SW480 (cell line): ENCODE measurements at places on chromosomes 7 and 10.
A peak's percentile ranks its signal among the peaks of the same experiment; 100 is the strongest.

- DNase-seq: no peak
Observed at GRCh38 chr10:5888351-5888750, 1.3 kb downstream of the ANKRD16 start.

DNA sequence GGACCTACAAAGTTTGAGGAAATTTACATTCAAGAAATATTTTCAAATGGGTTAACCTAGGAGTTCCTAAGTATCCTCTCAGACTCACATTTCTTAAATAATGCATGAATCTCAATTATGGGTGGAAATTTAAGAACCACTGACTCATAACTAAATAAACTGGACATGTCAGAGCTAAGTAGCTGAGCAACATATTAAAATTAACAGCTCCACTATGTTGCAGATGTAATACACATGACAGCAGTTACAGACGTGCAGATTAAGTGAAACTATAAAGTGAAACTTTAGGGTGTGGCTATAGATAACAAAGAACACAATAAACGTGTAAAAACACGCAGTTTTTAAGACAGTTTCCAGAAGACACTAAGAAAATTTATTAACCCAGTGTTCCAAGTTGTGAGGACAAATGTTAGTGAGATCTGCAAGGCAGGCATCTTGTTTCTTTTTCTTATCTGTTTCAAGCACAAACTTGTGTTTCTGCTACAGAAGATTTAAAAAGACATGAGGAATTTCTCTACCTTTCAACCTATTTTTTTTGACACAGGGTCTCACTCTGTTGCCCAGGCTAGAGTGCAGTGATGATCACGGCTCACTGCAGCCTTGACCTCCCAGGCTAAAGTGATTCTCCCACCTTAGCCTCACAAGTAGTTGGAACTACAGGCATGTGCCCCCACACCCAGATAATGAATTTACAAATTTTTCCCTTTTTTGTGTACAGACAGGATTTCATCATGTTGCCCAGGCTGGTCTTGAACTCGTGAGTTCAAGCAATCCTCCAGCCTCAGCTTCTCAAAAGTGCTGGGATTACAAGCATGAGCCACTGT, 25.3 kb downstream of the DNMBP start:
- no peak for DNase-seq

DNA sequence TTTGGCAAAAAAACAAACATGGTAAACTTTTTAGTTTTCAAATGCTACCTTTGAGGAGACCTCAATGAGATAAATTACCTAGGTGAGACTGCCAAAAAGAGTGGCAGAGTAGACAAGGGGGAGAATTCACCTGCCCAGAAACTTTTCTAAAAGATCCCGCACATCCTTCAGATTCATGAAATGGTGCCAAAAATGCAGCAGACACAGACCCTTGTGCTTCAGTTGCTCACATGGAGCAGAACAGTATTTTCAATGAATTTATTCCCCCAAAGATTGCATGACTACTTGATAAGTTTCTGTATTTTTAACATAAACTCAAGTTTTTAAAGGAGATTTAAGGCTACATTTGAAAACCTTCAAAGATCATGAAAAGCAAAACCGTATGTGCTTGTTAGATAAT, 270.0 kb downstream of the TRIL start:
- no peak for DNase-seq

DNA sequence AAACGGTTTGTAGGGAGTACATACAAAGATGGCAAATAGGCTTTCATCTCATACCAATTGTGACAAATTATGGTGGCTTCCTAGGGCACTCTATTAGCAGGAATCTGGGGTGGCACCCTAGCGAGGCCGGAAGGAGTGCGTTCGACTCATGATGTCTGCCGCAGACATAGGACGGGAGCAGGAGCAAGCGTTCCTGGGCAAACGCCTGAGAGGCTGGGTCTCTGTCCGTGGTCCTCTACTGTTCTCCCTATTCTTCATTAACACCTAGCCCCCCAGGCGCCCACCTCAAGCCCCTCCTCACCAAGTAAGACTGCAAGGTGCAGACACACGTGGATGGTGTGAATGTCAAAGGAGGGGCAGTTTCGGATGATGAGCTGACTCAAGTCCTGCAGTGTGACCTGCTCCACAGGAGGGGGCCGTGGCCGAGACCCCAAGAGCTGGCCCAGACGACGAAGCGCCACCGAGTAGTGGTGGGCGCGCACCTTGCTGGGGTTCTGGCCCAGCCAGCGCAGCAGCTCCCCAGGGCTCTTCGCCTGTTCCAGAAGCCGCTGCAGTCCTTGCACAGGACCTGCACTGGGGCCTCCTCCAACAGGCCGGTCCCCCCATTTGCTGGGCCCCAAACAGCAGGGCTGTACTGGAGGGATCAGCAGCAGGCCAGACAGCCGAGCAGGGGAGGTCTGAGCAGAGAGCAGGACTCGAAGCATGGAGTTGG, 1.3 kb downstream of the FASTK start:
- DNase-seq: no peak

- DNase-seq: no peak
Observed at GRCh38 chr10:7756360-7756992, 31.3 kb downstream of the KIN start.

- peak; percentile 82 for DNase-seq
Observed at GRCh38 chr7:27994639-27995038, 186.0 kb downstream of the JAZF1 start.

GRCh38 chr10:95788830-95789229, 32.9 kb downstream of the ENTPD1 start:
- DNase-seq: no peak

DNA sequence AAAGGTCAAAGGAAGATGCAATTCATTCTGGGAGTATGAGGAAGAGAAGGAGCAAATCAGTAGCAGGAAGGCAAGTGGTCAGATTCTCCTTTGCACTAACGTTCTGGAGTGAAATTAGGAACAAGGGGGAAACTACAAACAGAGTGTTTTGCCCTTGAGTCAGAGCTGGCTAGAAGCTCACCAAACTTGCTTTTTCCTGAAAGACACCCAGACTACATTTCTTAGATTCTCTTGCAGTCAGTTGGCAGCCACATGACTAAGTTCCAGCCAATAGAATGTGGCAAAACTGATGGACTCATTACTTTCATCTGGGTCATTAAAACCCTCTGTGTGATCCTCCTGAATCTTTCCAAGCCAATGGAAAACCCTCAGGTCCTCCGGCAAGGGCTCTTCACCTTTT, 18.6 kb upstream of the DLX5 start:
- DNase-seq: no peak

DNA sequence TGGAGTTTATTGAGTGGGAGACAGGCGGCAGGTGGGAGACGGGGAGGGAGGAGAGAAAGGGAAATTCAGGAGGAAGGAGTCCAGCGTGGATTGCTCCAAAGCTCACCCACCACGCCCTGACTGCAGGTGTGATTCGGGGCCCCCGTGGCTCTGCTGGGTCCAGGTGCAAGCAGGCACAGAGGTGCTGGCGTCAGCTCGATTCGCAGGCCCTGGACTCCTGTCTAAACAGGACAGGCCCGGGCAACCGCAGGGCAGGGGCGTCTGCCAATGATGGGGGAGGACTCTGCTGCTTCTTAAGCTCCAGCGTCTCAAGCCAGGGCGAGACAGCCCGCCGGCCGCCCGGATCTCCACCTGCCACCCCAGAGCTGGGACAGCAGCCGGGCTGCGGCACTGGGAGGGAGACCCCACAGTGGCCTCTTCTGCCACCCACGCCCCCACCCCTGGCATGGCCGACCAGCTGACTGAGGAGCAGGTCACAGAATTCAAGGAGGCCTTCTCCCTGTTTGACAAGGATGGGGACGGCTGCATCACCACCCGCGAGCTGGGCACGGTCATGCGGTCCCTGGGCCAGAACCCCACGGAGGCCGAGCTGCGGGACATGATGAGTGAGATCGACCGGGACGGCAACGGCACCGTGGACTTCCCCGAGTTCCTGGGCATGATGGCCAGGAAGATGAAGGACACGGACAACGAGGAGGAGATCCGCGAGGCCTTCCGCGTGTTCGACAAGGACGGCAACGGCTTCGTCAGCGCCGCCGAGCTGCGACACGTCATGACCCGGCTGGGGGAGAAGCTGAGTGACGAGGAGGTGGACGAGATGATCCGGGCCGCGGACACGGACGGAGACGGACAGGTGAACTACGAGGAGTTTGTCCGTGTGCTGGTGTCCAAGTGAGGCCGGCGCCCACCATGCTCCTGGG, at the start of gene CALML3:
Gene CALML3 (plus strand): TSS at position 321 of the 920 bp plus-strand sequence. CDS start 125 bp downstream, at position 446.
- DNase-seq: no peak

DNA sequence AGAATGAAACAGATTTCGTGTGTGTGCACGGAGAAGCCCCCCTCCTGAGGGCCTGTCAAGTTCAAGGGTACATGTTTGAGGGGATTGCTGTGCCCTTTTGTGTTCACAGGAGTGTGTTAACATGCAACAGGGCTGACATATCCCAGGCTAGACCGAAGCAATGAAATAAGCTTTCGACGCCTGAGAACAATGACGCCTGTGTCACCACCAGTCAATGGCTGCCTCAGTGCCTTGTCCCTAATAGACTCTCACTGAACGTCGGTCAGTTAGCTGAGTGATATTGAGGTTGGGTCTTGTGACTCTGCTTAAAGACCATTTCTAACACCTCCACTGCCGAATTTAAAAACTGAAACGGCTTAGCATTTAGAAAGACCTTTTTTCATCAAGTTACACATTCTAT, 175.2 kb upstream of the TCF7L2 start:
- no peak for DNase-seq

DNA sequence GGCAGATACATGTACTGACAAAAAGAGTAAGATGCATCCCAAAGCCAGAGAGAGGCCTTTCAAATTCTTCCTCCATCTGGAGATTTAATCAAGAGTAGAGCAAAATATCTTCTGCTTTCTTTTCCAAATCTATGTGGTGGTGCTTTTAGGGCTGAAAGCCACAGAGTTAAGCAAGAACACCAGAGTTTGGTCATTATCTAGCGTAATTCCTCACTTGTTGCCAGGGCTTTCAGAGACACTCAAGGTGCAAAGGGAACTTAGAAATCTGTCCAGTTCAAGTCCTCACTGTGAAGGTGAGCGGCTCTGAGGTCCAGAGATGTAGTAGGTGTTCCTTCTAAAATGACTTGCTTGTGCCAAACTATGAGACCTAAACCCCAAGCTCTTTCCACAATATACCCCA, 10.9 kb upstream of the NFE2L3 start:
- no peak for DNase-seq

GRCh38 chr10:7986851-7987250, 67.6 kb upstream of the GATA3 start:
- no peak for DNase-seq

DNA sequence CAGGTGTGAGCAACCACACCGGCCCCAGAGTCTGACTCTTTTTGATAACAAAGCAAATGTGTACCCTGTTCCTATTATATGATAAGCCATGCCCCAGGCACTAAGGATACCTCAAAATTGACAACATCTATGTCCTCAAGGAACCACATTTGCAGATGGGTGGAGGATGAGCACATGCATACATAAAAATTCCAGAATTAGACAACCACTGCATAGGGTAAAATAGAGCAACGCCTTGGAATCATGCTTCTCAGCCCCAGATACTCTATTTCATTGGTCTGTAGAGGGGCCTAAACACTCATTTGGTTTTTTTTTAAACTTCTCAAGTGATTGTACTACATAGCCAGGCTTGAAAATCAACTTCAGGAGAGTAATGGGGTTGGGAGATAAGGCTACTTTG, 78.7 kb downstream of the SLC25A13 start:
- no peak for DNase-seq

- DNase-seq: no peak
Observed at GRCh38 chr7:18225067-18225466, 197.4 kb upstream of the PRPS1L1 start.

DNA sequence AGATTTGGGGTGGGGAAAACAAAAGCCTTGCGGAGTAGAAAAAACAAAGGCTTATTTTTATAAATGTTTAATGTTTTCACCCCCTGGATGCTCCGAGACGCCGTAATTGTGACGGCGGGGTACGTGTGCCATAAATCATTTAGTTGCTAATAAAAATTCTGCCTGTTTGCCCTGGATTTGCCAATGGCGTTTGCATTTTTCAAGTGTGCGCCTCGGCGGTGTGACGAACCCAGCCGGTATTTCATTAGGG, 2.5 kb upstream of the TNRC18 start:
- no peak for DNase-seq

GRCh38 chr10:11161096-11161495, 143.4 kb downstream of the CELF2 start:
- DNase-seq: no peak

- no peak for DNase-seq
Observed at GRCh38 chr7:64999165-65000004, 7.1 kb downstream of the ERV3-1 start.
